Progenitor cell of endocrine pancreas (in vitro differentiated cells): ENCODE measurements at places on chromosomes 2 and 18.

GRCh38 chr18:58231930-58232329, 187.9 kb downstream of the NEDD4L start:
- H3K27ac ChIP-seq, result peak overlapping the region; percentile 84
- no peak overlapping the region for H3K4me3 ChIP-seq
- H3K4me1 ChIP-seq, result peaks cover 53% of the 10 kb centered on the region
- DNase-seq, result no peak
- peaks cover 1% of the 10 kb centered on the region for H3K36me3 ChIP-seq
- no peaks in the 10 kb centered on the region for H3K27me3 ChIP-seq

DNA sequence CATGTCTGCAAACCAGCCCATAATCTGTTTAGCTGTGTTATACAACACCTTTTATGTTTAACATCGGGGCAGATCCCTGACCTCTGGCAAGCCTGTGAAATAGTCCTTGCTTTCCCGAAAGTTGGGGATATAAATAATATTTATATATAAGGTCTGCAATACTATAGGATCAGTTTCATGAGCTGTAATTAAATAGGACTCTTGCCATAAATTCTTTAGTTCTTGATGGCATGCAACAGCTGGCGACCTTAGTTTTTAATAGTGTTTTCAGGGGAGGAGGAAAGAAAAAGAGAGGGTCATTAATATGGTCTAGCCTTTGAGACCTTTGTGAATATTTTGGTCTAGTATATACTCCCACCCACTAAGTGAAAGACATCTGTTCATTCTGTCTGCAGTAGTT, 166.5 kb downstream of the MTX2 start:
- H3K4me1 ChIP-seq, result peaks cover 1% of the 10 kb centered on the region
- H3K4me3 ChIP-seq, result no peak overlapping the region
- no peak for DNase-seq
- peaks cover 3% of the 10 kb centered on the region for H3K27me3 ChIP-seq
- H3K36me3 ChIP-seq, result no peaks in the 10 kb centered on the region
- no peak overlapping the region for H3K27ac ChIP-seq

DNA sequence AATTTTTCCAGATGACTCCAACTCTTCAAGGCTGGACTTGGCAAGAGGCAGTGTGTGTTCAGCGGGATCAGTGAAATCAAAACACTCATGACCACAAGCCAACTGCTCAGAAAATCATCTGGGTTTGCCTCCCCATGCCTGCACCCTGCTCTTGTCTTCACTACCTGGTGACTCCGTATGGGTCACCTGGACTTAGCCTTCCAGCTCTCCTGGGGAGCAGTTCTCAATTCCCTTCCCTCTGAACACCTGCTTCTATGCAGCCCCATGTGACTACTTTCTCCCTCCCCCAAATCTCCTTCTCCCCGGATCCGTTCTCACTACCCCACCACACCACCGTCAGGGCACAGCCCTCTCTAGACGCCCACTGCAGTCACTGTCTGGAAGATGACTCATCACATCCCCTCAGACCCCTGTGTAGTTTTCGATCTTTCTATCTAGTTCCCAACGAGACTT, 130.2 kb upstream of the ID2 start:
- peaks cover 9% of the 10 kb centered on the region for H3K27me3 ChIP-seq
- no peaks in the 10 kb centered on the region for H3K36me3 ChIP-seq
- H3K27ac ChIP-seq, result no peak overlapping the region
- H3K4me1 ChIP-seq, result peaks cover 3% of the 10 kb centered on the region
- no peak overlapping the region for H3K4me3 ChIP-seq

DNA sequence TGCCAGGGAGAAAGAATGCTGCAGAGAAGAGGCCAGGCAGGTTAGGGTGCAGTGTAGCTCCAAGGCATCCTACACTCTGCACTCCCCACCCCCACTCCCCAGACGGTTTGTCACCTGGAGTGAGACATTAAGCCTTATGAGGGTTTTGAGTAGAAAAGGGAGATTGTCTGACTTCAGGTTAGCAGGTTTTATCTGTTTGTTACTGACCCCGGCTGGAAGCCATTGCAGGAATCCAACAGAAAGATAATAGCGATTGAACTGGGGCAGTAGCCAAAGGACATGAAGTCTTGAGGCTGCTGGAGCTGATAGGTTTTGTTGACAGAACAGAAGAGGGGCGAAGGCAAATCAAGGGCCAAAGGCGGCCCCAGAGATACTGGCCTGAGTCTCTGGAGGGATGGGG, 36.0 kb upstream of the OR6B3 start:
- H3K4me3 ChIP-seq, result no peak overlapping the region
- DNase-seq, result no peak
- H3K36me3 ChIP-seq, result no peaks in the 10 kb centered on the region
- no peak overlapping the region for H3K27ac ChIP-seq
- peaks cover 23% of the 10 kb centered on the region for H3K27me3 ChIP-seq
- H3K4me1 ChIP-seq, result no peaks in the 10 kb centered on the region

DNA sequence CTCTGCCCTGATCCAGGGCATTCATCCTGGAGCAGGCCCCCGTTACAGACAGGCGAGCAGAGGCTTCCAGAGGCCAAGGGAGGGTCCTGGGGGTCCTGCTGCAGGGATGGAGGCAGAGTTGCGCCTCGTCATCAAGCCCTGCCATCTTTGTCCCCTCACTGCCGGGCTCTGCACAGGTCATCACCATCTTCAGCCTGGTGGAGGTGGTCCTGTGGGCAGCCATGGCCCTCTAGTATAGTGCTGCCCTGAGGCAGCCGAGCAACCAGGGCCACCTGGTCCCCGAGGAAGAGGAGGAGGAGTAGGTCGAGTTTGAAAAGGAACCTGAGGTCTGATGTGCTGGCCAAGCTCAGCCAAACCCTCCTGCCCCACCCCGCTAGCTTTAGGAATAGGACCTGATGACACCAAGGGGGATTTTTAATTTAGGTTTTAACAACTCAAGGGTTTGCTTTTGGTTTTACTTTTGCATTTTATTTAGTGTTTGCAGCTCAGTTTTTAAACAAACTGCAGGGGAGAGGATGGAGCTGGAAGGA, 8.8 kb upstream of the ALPI start:
- H3K4me3 ChIP-seq, result no peak overlapping the region
- no peaks in the 10 kb centered on the region for H3K4me1 ChIP-seq
- H3K27me3 ChIP-seq, result peaks cover 3% of the 10 kb centered on the region
- no peak overlapping the region for H3K27ac ChIP-seq
- DNase-seq, result no peak
- no peaks in the 10 kb centered on the region for H3K36me3 ChIP-seq

GRCh38 chr2:1550658-1551316, 137.5 kb downstream of the TPO start:
- H3K27ac ChIP-seq, result no peak overlapping the region
- no peaks in the 10 kb centered on the region for H3K36me3 ChIP-seq
- H3K4me1 ChIP-seq, result peaks cover 14% of the 10 kb centered on the region
- DNase-seq, result peak; percentile 75
- peak overlapping the region; percentile 37 for H3K4me3 ChIP-seq

DNA sequence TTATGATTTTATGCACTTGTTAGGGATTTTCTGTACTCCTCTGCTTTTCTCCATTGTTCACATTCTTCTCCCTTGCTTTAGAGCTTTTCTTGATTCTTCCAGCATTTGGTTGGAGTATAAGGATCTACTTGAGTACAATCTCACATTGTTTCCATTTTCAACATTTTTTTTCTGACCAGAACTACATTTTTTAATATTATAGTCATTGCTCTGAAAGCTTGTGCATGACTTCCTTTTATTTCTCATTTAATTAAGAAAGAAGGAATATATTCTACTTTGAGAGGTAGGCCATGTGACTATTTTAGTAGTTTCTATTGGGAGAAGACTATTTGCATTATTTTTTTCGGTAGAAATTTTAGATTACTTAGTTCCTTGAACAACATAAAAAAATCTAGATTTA, 200.4 kb downstream of the TMEM247 start:
- DNase-seq, result no peak
- no peaks in the 10 kb centered on the region for H3K27me3 ChIP-seq
- H3K27ac ChIP-seq, result no peak overlapping the region
- no peak overlapping the region for H3K4me3 ChIP-seq
- H3K4me1 ChIP-seq, result peaks cover 3% of the 10 kb centered on the region

DNA sequence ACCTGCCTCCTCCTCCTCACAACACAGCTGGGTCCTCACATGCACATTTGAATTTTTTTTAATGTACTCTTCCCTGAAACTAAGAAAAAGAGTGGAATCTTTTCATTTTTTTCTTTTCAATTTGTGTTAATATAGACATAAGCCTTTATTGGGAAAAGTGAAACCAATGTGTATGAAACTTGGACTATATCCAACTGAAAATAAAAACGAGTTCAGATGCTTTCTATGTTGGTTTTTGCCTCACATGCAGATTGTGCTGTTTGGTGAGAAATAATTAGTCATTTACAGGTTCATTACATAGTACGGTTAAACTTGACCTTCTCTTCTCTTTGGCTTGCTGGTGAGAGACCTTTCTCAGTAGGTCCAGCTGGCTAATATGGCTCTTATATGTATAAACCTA, 515.2 kb upstream of the FANCL start:
- DNase-seq, result no peak
- no peaks in the 10 kb centered on the region for H3K27me3 ChIP-seq
- H3K4me1 ChIP-seq, result peaks cover 5% of the 10 kb centered on the region

DNA sequence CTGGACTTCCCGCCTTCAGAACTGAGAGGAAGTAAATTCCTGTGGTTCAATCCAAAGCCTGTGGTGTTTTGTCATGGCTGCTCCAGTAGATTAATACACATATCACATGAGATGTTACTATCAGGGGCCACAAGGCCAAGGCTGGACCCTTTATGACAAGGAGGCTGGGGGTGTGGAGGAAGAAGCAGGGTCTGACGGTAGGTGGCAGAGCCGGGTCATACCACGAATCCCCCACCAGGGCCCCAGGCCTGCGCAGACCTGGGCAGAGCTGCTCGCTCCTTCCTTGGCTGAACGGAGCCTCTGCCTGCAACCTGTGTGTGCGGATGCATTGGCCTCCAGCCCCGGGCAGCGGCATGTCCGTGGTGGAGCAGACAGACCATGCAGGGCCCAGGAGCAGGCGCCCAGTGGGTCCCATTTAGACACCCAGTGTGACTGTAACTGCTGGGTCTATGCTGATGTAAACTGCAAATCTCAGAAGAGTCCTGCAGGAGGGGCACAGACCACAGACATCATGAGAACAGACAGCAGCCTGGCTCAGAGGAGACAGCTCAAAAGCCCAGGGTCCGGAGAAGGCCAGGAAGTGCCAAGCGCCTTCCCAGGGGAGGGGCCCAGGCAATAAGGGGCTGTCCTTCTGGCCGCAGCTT, 155.2 kb downstream of the PXDN start:
- H3K36me3 ChIP-seq, result no peaks in the 10 kb centered on the region

GRCh38 chr18:79574938-79575525, 104.6 kb upstream of the CTDP1 start:
- no peaks in the 10 kb centered on the region for H3K27me3 ChIP-seq
- no peak for DNase-seq
- H3K27ac ChIP-seq, result no peak overlapping the region
- H3K4me1 ChIP-seq, result peaks cover 1% of the 10 kb centered on the region

GRCh38 chr2:232486558-232487384, 863 bp downstream of the ECEL1 start:
- peak overlapping the region; percentile 59 for H3K4me3 ChIP-seq
- DNase-seq, result no peak
- H3K27ac ChIP-seq, result no peak overlapping the region
- H3K27me3 ChIP-seq, result peaks cover 69% of the 10 kb centered on the region
- H3K4me1 ChIP-seq, result no peaks in the 10 kb centered on the region
- no peaks in the 10 kb centered on the region for H3K36me3 ChIP-seq

DNA sequence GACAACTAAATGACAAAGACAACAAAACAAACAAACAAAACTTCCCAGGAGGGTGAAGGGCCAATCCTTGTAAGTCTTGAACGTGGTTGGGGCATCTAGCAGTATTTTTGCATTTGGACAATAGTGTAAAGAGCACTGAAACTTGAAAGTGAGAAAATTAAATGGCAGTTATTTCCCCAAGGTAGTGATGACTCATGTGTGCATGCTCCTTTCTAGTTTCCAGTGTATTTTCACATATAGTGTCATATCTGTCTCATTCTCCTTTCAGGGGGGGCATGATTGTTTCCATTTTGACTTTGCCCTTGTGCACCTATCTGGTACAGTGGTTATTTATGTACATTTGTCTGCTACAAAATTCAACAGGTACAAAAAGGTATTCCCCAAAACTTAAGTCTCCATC, 39.5 kb downstream of the CERS6 start:
- H3K4me1 ChIP-seq, result peaks cover 25% of the 10 kb centered on the region
- no peak overlapping the region for H3K27ac ChIP-seq
- H3K27me3 ChIP-seq, result no peaks in the 10 kb centered on the region
- DNase-seq, result no peak

DNA sequence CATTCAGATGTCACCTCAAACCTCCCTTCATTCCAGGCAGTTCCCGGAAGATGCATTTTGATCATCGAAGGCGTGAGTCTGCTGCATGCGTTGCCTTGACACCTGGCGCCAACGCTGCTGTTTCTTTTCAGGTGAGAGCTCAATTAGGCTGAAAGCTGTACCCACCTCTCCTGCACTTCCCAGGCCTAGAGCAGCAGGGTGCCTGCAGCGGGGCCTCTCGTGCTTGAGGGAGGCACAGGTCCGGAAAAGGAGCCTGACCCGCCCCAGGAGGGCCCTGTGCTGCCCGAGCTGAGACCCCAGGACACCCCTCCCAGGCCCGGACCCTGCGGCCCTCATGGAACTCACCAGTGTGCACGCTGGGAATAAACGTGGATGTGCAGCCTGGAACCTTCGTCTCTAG, 31.4 kb upstream of the KCNG2 start:
- H3K36me3 ChIP-seq, result no peaks in the 10 kb centered on the region
- DNase-seq, result no peak

DNA sequence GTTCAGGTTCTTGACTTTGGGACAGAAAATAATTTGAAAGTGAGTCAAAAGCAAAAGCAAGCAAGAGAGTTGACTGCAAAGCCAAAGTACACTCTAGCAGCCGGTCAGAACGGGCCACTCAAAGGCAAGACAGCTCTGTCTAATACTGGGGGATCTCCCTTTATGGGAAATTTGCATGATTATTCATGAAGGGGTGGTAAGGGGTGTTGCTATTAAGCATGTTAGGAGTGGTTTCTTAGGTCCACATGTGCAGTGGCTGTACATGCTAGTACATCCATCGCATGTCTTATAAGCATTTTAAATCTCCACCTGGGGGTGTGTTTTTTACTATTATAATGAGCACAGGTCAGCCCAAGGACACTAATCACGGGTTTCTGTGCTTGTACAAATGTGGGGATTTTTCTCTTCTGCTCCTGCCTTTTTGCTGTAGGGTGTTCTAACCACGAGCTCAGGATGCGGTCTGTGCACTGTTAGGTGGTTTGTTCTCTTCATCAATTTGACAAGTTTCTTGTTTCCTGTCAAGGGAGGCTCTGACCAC, 60.2 kb upstream of the SPP2 start:
- no peaks in the 10 kb centered on the region for H3K36me3 ChIP-seq
- no peak overlapping the region for H3K4me3 ChIP-seq
- DNase-seq, result no peak
- H3K27ac ChIP-seq, result no peak overlapping the region
- peaks cover 15% of the 10 kb centered on the region for H3K27me3 ChIP-seq
